ENCODE measurements at places on chromosomes 6 and 20. TPM values are rescaled to one million over a fixed set of nuclear protein-coding genes. Genes with fewer than 3 reads are reported as not detected.

GRCh38 chr6:26130581-26131249 lies 43.5 kb downstream of the HFE start:
- DNase-seq = no peak

- DNase-seq = no peak
Observed at GRCh38 chr6:119610265-119610664, 260.7 kb upstream of the MAN1A1 start.

DNA sequence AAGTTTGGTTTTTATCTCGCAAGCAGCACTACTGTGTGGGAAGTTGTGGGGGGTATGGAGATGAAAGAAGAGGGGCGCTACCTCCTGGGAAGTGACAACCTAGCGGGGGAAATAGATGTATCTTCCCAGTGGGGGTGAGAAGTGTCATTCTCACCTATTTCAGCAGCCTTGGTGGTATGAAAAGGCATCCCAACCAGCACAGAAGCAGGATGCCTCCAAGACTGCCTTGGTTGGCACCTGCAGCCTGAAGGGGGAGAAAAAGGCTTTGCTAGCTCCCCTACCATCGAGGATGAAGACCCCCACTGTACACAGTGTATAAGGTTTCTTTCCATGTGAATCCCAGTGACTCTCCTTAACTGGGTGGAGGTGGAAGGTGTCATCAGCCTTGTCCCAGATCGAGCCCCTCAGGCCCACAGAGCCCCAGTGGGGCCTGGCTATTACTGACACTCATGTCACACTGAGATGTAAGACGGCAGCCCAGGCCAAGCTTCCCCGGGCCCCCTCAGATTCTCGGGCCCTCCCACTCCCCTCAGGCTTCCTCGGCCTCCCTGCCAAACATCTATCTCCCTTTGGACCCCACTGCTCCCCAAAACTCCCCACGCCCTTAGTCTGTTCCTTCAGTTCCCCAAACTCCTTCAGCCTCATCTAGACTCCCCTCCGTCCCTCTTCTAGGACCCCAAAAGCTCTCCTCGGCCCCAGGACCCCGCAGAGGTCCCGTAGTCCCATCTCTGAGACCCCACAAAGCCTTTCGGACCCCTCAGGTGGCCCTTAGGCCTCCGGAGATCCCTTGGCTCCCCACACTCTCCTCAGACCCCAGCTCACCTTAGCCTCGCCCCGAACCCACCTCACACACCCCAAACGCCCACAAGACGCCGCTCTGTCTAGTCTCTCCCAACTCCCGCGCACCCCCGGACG lies 688 bp downstream of the COMMD7 start:
- no peak for DNase-seq

- DNase-seq = no peak
Observed at GRCh38 chr20:23637282-23638221, at the start of gene CST3. TSS of gene CST3 (minus strand) at chr20:23637955. CDS start at chr20:23637862, 93 bp downstream.

DNA sequence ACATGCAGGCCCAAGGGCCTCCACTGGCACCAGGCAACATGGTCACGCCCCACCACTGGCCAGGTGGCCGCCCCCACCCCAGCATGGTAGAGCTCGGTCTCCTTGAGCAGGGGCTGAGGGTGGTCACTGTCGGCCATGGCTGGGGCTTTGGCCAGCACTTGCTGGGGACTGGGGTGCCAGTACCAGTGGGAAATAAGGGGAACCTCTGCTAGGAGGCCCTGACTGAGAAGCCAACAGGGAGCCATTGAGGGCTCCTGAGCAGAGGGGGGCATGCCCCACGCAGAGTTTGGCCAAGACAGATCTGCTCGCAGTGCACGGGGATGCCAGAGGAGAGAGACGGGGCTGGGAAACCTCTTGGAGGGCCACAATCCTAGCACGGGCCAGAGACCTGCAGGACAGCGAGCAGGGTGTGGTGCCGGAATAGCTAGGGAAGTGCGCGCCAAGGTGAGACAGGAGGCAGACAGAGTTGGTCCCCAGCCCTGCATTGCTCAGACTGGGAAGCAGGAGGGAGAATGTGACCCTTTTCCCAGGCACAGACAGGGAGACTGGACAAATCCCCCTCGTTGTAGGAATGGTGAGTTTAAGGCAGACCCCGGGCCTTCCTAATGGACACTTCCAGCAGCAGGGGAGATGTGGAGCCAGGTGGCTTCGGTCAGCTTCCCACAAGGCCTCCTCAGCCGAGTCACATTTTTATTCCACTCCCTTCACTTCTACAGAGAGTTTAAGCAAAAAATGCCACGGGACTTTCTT lies 179.0 kb upstream of the CST7 start:
- DNase-seq = no peak

- no peak for DNase-seq
Observed at GRCh38 chr20:25271486-25272222, 23.8 kb downstream of the PYGB start.

FAM135A gene
- 5.3 TPM for polyA plus RNA-seq

DNA sequence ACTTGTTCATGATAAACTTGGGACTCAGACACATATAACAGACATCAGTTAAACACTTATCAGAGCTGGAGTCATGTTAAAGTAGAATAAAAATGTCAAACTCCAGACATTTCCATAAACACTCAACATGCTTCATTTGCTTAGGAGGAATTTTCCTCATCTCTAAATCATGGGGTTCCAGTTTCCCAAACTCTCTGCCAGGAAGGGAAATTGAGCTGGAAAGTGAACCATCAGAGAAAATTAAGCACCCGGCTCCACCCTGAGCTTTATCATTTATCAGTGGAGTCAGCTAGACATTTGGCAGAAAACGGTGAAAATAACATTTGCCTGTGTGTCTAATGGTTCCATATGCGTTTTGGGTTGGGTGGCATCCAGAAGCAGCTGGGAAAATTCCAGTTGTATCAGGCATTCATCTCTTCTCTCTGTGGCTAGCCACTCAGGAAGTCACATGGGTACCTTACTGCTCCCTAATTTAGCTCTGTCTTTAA lies 25.3 kb upstream of the ZNFX1 start:
- no peak for DNase-seq

GRCh38 chr6:119499797-119500196 lies 150.2 kb upstream of the MAN1A1 start:
- no peak for DNase-seq

Data from CD4-positive, CD25-positive, alpha-beta regulatory T cell (primary cell).